Foreskin melanocyte (primary cell): ENCODE measurements at places on chromosomes 3 and 15.

- DNase-seq = no peak
These were observed 40.9 kb upstream of the CLSTN2 start for GRCh38 chr3:139893963-139894642.

GRCh38 chr15:65723876-65724275 lies 68.2 kb downstream of the DENND4A start:
- DNase-seq = no peak

GRCh38 chr15:44532689-44533088 lies 4.3 kb upstream of the EIF3J start:
- DNase-seq = no peak

- no peak for DNase-seq
These were observed 273.2 kb downstream of the PDZRN3 start for GRCh38 chr3:73351423-73352071.

GRCh38 chr3:36866368-36866767 lies 78.5 kb downstream of the TRANK1 start:
- DNase-seq = no peak

DNA sequence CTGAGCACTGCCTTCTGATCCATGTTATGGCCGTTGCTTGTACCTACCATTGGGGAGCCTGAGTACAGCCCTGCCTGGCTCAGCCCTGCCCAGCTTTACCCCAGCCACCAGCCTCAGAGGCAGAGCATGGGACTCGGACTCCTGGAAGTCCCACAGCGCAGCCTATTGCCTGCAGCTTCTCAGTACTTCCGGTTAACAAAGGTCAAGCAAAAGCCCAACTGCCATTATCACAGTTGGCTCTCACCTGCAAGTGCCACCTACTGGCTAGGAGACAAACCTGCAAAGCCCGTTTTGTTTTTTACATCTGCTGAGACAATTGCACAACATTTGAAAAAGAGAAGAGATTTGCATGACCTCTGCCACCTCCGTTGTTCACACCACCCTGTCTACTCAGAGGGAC lies 1081.7 kb downstream of the NAALADL2 start:
- no peak for DNase-seq

- peak; percentile 82 for DNase-seq
These were observed 90.2 kb upstream of the KLF13 start for GRCh38 chr15:31236184-31237042.

DNA sequence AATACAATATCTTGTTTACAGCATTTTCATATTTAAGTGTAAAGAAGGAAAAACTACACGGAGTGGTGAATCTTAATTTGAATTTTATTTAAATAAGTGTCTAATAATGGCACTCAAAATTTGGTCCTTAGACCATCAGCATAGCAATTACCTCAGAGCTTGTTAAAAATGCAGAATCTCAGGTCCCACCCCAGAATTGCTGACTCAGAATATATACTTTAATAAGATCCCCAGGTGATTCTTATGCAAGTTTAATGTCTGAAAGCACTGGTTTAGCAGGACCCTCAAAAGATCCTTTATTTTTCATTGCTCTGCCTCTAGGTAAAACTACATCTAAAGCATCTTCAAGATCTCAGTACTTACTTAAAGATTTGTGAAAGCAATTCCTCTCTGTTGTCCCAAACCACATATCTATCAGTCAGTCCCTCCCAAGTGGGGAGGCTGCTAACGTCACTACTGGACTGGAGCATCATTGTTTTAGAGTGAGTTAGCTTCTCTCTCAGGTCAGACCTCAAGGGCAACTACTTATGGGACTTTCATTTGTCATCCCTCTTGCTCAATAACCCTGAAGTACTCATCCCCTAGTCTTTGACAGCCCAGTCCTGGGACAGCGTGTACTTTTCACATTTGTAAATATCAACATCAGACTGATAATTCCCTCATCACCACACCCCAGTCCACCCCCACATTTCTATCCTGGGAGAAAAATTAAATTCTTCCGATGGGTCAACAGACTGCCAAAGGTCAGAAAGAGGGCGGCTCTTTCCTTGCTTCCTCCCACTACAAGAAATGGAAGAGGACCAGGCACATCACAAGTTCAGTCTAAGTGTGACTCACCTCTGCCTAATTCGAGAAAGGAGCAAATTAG lies 76.7 kb downstream of the CBLB start:
- peak; percentile 92 for DNase-seq

DNA sequence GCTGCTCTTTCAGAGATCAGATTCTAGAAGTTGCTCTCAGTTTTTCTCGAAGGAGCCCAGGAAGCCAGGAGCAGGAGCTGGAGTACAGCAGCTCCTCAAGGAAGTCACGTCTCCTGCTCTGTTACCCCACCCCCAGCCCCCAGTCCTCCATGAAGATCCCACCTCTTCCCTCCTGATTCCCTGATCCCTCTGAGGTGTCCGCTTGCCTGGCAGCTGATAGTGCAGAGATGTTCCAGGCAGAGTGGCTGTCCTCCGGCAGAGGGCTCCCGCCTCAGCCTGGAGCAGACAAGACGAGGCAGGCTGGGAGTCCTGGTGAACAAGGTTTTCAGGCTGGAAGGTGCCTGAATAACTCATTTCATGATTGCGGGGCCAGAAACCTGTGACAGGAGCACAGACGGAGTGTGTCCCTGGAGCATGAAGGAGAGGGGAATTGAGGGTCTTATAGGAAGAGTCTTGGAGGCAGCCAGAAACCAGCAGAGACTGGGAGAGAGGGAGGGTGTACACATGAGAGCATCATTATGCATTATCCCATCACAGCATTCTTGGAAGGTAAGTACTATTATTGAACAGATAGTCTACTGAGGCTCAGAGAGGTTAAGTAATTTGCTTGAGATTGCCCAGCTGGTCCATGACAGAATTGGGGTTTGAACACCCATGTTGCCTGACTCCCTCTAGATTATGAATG lies 1.2 kb downstream of the HRH1 start:
- peak; percentile 27 for DNase-seq
